ENCODE measurements at places on chromosomes 5 and 9.
A peak's percentile ranks its signal among the peaks of the same experiment; 100 is the strongest.

DNA sequence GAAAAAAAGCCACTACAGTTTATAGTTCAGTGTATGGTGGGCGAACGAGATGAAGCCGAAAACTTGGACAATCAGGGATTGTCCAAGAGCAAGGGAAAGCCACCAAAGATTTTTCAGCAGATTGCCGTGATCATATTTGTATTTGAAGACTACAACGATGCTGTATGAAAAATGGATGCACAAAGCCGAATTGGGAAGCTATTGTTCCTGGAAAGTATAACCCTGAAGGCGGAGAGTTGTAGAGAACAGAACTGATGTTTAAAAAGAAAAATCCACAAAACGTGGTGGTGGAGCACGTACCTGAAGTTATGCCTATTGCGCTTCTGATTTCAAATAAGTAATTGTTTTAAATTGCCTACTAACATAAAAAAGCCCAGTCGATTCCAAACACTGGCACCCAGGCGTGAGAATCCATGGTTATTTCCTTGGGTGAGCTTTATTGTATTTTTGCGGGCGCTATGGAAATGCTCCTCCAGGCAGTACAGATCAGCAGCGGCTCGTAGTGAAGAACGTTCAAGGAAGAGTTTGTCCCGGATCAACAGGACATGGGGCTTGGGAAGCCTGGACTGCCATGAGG, 772 bp upstream of the TARS1 start:
- no peak for ATAC-seq

DNA sequence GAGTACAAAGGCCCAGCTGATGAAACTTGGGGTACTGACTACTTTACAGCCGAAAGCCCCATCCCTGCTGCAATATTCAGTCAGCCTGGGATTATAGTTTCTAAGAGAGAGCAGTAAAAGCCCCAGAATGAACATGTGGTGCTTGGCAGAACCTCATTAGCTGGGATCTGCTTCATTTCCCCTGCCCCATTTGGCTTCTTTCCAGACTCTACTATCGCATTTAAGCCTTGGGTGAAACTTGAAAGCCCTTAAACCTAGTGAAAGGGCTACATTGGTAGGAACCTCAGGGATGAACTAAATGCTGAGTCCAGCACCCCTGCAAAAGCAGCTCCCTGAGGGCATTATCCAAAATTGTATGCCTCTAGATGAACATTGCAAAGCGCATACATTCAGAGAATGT, 631.1 kb downstream of the ACTL7B start:
- ATAC-seq: no peak

- ATAC-seq: no peak
Measured at GRCh38 chr9:26863074-26863473, 29.5 kb downstream of the CAAP1 start.

DNA sequence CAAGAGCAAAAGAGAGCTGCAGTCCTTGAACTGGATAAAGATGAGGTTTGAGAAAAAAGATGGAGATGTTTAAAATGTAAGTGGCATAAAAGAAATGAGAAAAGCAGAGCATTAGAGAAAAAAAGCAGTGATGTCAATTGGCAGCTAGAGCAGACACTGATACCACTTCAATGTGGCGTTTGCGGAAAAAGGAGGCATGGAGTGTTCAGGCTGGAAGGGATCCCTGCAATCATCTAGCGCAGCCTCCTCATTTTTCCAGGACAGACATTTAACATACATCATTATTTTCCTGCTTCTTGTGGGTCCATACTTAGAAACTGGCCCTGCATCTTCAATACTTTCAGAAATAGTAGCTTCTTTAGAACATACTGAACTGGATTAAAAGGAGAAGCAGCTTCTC, 563.8 kb downstream of the PTPRD start:
- no peak for ATAC-seq

DNA sequence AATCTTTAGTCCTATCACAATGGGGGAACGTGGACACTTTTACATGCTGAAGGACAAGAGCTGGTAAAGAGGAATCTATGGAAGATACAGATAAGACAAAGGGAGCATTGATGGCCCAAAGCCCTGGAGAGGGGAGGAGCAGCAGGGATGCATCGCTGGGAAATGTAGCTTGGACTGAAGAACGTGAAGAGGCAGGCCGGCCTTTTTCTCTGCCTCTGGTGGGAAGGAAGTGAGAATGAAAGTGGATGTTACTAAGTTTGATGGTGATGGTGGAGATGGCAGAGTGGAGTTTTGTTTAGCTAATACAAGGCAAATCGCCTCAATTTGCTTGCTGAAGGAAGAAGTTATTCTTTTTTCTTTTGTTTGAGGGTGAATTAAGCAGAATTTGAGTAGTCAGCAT, 124.6 kb upstream of the TAF11L2 start:
- no peak for ATAC-seq

GRCh38 chr5:151202381-151203139, 21.3 kb downstream of the CCDC69 start:
- ATAC-seq: peak; percentile 98

DNA sequence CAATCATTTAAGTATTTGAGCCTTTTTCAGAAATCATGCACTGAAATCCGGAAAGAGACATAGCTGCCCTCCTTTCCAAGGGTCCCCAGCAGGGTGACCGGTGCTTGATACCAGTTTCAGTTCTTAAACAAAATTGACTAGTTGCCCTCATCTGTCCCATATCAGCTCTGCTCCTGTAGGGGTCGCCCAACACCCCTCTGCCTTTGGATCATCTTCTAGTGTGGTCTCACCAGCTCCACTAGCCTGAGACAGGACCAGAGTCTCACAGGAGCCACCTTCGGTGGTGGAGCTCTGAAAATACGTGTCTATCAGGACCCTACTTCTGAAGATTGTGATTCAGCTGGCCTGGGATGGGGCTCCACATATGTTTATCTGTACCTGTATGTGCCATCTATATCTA, 428.2 kb downstream of the ENC1 start:
- no peak for ATAC-seq

DNA sequence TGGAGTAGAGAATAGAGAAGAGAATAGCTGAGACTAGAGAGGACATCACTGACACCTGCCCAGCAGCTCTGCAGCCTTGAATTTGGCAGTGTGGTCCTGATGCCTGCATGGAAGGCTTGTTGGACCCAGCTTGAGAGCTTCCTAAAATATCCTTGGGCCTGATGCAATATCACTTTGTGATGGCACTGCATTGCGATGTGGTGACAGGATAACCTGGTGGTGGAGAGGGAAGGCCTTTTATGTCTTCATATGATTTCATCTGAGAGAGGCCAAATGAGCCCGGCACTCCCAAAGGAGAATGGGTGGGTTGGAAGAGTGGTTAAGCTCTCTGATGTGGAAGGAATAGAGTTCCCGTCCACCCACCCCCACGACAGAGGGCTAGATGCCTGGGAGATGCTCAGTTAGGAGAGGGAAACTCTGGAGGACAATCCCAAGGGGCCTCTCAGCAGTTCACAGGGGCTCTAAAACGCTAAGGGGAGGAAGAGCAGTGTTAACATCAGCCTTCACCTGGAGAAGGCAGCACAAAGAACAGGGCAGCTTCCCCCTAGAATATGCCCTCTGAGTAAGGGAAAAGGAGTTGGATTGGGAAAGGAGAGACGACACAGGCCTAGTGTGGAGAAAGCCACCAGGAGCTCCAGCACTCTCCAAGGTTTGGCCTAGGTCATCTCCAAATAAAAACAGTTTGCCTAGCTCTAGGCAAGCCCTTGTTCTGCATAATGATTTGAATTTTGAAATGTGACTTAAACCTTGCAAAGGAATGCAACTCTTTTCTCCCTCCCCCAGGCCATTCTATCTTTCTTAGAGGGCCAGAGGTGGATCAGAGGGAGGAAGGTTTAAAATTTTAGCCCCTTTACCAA, 99.8 kb upstream of the SSBP2 start:
- ATAC-seq: no peak

- ATAC-seq: no peak
Measured at GRCh38 chr9:111163716-111164389, 125.6 kb upstream of the LPAR1 start.

- ATAC-seq: no peak
Measured at GRCh38 chr5:158629591-158630312, 470.0 kb downstream of the EBF1 start.

GRCh38 chr5:5141625-5142525, 1.7 kb downstream of the ADAMTS16 start:
- peak; percentile 48 for ATAC-seq

- no peak for ATAC-seq
Measured at GRCh38 chr5:158066076-158066475, 207.1 kb upstream of the CLINT1 start.

DNA sequence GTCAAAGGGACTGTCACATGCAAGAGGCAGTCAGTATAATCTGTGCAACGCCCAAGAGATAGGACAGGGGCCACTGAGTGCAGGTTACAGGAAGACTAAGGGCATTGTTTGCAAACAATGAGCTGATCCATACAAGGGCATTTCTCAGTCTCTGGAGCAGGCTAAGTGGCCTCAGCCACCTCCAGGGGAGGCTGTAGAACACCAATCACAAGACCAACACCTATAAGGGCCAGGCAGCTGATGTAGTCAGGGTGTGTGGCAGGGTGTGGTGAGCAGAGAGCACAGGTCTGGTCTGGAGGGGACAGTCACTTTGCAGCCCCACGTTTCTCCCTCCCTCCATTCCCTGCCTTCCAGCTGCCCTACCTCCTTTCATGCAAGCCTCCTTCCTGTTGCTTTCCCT, 83.2 kb upstream of the ADRA1B start:
- ATAC-seq: peak; percentile 53

DNA sequence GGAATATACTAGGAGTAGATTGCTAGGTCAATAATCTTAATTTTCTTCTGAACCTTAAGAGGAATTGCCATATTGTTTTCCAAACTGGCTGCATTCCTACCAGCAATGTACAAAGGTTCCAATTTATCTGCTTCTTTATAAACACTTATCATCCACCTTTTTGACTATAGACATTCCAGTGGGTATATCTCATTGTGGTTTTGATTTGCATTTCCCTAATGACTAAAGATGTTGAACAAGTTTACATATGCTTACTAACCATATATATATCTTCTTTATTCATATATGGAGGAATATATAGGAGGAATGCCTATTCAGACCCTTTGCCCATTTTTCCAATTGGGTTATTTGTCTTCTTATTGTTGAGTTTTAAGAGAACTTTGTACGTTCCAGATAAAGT, 7.6 kb downstream of the DNAJC18 start:
- ATAC-seq: no peak

DNA sequence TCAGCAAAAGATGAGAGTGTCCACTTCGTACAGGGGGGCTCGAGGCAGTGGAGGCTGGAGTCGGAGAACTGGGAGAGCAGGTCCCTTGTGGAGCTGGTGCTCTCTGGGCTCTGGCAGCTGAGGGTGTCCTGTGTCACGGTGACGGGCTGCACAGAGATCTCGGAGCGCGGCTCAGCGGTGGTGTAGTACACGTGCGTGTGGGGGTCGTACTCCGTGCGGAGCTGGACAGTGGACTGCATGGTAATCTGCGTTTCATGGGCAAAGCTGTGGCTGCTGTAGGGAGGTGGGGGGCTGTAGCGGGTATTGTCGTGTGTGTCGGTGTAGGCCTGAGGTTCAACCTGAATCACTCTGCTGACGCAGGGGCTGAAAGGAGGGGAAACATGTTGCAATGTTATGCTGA, 48.0 kb downstream of the PTCH1 start:
- no peak for ATAC-seq

GRCh38 chr9:134289241-134289875, 36.9 kb upstream of the RXRA start:
- ATAC-seq: no peak

GRCh38 chr5:149429839-149430721, 51.0 kb upstream of the IL17B start:
- peak; percentile 49 for ATAC-seq

DNA sequence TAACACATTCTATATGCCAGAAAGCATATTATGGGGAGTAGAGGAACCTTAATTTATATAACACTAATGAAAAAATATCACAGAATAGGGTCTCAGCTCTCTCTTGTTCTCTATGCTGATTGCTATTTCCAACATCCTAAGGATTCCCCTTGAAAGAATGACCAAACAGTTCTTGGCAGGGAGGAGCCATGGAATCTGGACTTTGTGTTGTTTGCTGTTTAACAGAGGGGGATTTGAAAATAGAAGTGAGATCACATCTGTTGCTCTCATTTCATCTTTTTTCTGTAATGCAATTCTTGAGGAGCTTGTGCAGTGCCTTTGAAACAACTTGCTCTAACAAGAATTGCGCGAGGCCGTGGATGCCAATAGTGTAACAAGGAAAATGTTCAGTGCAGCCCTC, 755.3 kb downstream of the TLE1 start:
- no peak for ATAC-seq

DNA sequence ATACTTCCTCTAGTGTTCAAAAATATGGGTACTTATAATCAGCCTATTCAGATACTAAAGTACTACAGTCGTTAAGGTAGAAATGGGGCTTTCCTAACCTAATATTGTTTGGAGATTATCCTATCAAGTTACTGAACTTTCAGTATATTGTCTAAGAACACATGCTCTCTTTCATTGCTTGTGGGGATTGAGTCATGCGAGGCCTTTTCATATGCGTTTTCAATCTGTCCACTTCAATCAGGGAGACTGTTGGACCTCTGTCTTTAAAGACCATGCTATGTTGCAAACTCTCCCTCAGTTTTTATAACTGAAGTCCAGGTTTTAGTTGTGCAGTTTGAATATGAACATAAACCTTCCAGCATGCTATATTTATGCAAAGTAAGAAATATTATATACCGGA, 15.0 kb downstream of the PRR16 start:
- ATAC-seq: no peak

GRCh38 chr9:38107811-38108304, 38.8 kb upstream of the SHB start:
- ATAC-seq: no peak

DNA sequence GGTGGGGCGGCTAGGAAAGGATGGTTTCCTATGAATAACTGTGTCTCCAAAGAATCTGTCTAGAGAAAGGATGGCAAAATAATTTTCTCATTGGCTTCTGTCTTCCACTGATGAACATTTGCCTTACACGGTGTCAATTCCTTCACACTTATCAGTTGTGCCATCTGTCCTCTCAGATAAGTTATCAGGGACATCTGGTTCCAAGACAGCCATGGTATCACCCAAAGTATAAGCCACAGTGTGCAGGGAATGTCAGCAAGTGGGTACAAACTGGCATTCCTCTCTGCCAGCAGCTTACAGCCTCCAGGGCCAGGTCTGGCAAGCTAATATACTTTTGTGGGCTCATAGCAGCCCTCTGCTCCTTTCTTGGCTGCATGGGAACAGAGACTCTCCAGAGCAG, 1092.0 kb downstream of the EFNA5 start:
- ATAC-seq: no peak

DNA sequence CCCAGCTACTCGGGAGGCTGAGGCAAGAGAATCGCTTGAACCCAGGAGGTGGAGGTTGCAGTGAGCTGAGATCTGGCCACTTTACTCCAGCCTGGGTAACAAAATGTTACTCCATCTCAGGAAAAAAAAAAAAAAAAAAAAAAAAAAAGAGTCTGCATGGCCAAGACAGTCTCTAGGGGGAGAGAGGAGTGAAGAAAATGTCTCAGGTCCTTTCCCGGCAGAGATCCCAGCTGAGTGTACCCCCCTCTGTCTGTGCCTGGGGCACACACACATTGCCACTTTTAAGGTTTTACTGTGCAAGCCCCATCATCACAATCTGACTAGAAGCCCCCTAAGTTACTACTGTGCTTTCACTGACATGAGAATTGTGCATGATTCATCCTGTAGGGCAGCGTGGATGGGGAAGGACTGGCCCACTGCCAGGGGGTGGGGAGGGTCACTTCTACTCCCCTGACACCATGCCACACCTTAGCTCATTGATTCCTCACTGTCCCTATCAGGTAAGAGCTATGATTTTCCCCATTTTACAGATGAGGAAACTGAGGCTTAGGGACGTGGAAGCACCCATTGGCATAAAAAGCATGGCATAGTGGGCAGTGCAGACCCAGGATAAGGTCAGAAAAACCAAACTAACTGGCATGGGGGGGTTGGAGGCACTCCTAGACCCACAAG, 102.3 kb upstream of the LARP1 start:
- no peak for ATAC-seq

- ATAC-seq: peak; percentile 63
Measured at GRCh38 chr5:132180134-132180745, 47.4 kb downstream of the P4HA2 start.

Measured in esophagus mucosa (tissue), 1 donor.